ENCODE measurements at places on chromosomes 12 and 14.

GRCh38 chr14:26873362-26873960 lies 275.6 kb upstream of the NOVA1 start:
- no peak overlapping the region for H3K27ac ChIP-seq
- no peaks in the 10 kb centered on the region for H3K4me1 ChIP-seq
- no peaks in the 10 kb centered on the region for H3K27me3 ChIP-seq

DNA sequence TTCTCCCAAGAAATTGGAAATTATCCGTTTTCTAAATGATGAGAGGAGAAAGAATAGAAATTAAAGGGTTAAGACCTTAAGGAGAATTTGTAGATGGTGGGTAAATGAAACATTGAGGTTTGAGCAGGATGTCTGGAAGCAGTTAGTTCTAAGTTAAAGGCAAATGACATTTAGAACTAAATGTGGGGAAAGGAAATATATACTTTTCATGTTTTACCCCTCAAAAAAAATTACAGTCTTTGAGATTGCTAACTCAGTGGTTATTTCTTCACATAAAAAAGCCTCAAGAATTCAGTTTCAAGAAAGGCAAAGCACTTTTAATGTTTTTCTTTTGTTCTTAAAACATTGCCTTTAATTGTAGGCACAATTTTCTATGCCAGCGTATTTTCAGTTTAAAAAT lies 114.0 kb downstream of the PLEKHA5 start:
- H3K4me1 ChIP-seq: no peaks in the 10 kb centered on the region
- no peak for DNase-seq
- no peak overlapping the region for H3K27ac ChIP-seq
- H3K27me3 ChIP-seq: no peaks in the 10 kb centered on the region

- H3K4me3 ChIP-seq: no peak overlapping the region
- H3K27me3 ChIP-seq: no peaks in the 10 kb centered on the region
- no peak for DNase-seq
- peaks cover 22% of the 10 kb centered on the region for H3K4me1 ChIP-seq
- H3K36me3 ChIP-seq: peaks cover 6% of the 10 kb centered on the region
Measured at GRCh38 chr12:113237748-113238147, 16.5 kb downstream of the TPCN1 start.

DNA sequence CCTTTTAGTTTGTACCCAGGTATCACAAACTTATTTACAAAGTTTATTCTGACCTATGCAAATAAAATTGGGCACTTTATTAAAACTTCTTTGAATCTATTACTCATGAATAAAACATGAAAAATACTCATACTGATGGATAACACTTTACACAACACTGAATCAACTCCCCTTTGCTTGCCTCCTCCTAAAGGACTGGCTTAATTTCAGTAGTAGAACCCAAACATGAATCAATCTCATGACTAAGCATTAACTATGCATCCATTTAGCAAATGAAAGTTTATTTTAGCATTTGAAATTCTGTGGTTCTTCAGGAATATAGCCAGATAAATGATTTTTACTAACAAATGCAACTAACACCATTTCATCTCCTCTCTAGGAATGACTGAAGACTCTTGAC lies 32.4 kb downstream of the DENND5B start:
- H3K4me3 ChIP-seq: no peak overlapping the region
- no peak for DNase-seq
- H3K27ac ChIP-seq: no peak overlapping the region
- no peaks in the 10 kb centered on the region for H3K4me1 ChIP-seq

DNA sequence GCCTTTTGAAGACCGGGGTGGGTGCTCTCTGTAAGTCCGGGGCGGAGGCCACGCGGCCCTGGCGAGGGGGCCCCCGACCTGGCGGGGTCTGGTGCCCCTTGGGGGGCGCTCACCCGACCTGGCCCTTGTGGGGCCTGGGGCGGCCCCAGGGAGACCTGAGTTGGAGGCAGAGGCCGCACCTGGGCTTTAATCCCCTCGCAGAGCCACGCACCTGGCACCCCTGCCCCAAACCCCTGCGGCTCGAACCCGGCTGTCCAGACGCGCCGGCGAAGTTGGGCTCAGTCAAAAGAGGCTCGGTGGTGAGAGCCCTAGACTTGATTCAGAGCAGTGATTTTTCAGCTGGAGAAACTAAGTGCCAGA lies 267 bp downstream of the CFAP251 start:
- DNase-seq: no peak
- H3K36me3 ChIP-seq: no peaks in the 10 kb centered on the region
- H3K27ac ChIP-seq: peak overlapping the region; percentile 17
- peak overlapping the region; percentile 37 for H3K4me3 ChIP-seq

DNA sequence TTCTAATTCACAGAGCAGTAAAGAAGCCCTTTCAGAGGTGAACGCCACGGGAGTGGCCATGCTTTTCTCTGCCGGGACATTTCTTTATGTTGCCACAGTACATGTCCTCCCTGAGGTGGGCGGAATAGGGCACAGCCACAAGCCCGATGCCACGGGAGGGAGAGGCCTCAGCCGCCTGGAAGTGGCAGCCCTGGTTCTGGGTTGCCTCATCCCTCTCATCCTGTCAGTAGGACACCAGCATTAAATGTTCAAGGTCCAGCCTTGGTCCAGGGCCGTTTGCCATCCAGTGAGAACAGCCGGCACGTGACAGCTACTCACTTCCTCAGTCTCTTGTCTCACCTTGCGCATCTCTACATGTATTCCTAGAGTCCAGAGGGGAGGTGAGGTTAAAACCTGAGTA lies 26.2 kb upstream of the PLEKHD1 start:
- no peak for DNase-seq
- H3K27ac ChIP-seq: no peak overlapping the region
- H3K4me1 ChIP-seq: no peaks in the 10 kb centered on the region
- no peaks in the 10 kb centered on the region for H3K27me3 ChIP-seq
- no peak overlapping the region for H3K4me3 ChIP-seq
